ENCODE measurements at places on chromosomes 7 and 10. TPM values are rescaled to one million over a fixed set of nuclear protein-coding genes. Genes with fewer than 3 reads are reported as not detected.
A peak's percentile ranks its signal among the peaks of the same experiment; 100 is the strongest.

DNA sequence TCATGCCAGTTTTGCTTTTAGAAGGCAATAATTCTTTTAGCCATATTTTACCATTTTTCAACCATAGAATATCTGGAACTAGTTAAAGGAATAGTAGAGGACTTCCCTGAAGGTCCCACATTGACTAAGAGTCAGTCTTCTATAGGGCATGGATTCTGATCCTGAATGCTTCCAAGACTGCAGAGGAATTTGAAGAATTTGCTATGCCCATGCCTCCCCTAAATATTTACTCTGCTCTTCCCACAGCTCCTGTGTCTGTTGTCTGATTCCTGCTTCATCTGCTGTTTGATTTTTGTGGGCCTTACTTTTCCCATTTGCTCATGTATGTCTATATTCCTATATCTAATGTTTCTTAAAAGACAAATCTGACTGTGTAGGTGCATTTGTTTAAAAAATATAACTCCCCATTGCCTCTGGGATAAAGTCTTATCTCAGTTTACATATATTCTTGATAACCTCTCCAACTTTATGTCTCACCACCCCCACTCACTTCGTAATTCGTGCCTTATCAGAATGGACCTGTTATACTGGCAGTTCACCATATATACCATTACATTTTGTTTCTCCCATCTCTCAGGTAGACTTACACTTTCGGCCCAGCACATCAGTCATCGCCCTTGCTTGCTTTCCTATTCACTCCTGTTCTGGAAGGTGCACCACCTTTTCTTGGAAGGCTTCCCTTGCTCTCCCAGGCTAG is 33.9 kb downstream of the LRRC4 start:
- no peak for DNase-seq

The SLC26A5 gene
- total RNA-seq, result not detected

DNA sequence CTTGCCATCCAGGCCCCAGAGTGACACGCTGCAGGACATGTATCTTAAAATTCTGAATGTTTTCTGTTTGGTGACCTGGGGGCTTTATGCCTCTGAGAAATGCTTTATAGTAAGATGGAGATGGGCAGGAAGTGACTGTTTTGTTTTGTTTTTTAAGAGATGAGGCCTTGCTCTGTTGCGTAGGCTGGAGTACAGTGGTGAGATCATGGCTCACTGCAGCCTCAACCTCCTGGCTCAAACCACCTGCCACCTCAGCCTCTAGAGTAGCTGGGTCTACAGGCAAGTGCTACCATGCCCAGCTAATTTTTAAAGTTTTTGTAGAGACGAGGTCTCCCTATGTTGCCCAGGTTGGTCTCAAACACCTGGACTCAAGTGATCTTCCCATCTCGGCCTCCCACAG is 20.6 kb downstream of the ZNF777 start:
- no peak for DNase-seq

- DNase-seq, result no peak
Measured at GRCh38 chr7:17506095-17506494, 207.6 kb downstream of the AHR start.

DNA sequence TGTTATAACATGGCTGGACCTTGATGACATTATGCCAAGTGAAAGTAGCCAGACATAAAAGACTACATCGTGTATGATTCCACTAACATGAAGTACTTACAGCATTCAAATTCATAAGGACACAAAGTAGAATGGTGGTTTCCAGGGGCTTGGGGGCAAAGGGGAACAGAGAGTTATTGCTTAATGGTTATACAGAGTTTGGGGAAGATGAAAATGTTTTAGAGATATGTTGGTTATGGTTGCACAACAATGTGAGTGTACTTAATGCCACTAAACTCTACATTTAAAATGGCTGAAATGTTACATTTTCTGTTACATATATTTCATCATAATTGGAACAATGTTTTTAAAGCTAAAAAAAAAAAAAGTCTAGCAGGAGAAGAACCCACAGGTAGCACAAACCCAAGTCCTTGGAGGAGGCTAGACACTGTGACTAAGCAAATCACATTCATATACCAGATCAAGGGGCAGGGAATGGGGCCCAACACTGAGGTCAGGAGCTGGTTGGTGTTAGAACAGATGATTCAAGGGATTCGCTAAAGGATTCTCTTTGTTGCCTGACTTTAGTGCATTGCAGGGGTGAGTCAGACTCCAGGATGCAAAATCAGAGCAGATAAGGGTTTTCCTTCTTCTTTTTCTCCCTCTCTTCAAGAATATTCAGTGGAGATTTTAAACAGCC is 25.1 kb upstream of the AOAH start:
- peak; percentile 86 for DNase-seq

DNA sequence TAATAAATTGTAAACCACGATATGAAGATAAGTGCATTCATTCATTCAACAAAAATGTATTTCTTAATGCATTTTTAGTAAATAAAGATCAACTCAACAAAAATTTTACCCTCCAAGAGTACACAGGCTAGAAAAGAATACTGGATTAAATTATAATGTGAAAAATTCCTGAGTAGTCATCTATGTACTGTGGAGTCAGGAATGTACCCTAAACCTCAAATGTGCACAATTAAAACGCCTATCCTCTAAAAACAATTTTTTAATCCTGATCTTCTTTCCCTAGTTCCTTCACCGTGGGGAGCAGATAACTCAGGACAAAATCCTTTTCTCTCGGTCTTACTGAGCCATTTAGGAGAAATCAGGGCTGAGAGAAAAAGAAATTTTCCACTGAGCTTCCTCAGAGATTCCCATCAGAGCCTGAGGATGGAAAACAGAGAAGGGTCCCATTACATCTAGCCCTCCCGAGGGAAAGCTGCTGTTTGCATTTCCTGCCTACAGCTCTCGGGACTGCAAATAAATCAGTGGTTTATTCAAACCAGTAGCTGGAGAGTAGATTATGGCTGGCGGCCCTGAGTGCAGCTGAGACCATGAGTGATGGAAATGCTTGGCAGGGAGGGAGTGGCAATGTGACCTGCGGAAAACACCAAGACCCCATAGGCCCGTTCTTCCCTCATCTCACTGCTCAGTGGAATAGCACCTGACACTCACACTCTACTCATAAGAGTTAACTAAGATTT is 7.4 kb downstream of the TAS2R40 start:
- DNase-seq, result no peak

DNA sequence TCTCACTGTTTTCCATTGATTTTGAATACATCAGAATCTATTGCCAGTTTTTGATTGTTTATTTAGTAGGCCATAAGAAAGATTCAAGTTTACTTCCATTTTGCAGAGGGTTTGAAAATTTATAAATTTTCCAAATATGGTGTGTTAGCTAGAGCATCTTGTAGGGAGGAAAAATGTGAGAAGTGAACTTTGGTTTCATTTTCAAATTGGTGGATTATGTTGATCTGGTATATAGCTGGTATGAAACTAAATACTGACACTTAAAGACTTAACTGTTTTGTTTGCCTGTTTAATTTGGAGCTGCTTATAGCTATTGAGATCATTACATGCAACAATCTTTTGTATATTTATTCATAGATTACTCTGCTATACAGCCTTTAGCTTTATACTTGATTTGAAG is 108.1 kb downstream of the ADAM22 start:
- DNase-seq, result no peak

All from mammary epithelial cell (primary cell).